ENCODE measurements at places on chromosomes 7 and 10. TPM values are rescaled to one million over a fixed set of nuclear protein-coding genes. Genes with fewer than 3 reads are reported as not detected.

DNA sequence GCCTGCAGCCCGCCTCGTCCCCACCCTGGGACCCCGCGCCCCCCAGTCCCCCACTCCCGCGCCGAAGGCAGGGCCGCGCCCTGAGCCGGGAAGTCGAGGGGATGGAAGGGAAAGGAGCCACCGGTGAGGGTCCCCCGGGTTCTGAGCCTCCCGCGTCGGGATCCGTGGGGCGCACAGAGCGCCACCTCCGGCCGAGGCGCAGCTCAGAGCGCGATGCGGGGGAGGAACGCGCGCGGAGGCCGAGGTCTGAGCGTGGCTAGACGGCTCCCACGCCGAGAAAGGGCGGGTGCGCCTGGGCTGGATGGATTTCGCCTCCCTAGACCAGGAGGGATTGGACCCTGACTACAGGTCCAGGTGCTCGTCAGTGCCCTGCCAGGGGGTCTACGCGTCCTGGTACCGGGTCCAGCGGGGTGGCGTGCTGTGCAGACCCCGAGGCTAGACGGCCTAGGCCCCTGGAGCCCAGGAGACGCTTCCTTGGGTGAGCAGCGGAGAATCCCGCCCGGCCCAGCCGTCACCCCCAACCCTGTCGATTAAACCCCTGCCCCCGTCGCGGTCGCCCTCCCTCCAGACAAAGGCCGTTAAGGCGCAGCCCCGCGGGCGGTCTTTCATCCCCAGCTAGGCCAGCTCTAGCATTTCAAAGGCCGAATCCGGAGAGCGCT lies 986 bp upstream of the PDGFA start:
- H3K4me3 ChIP-seq, result peak overlapping the region; percentile 55
- no peaks in the 10 kb centered on the region for H3K36me3 ChIP-seq
- peaks cover 33% of the 10 kb centered on the region for H3K27me3 ChIP-seq
- H3K27ac ChIP-seq, result no peak overlapping the region
- no peak for DNase-seq

Gene STEAP1
- polyA plus RNA-seq, result not detected

Gene FAM107B
- polyA plus RNA-seq, result 163 TPM

Gene TMEM176B
- not detected for polyA plus RNA-seq

DNA sequence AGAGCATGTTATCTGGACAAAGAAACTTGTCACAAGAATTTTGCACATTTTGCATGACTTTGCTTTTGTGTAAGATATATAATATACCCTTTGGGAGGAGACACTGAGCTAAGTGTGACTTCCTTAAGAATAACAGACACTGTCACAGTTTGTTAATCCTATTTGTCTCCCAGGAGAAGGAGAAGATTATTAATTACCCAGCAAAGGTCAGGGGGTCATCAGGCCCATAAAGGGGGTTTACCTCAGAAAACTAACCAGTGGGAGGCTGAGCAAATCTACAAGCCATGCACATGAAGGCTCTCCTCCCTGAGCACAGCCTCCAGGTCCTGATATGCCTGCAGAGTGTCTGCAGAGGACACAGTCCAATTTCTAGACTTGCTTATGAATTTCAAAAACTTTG lies 10.1 kb upstream of the MET start:
- no peak overlapping the region for H3K4me3 ChIP-seq
- no peaks in the 10 kb centered on the region for H3K4me1 ChIP-seq
- peaks cover 64% of the 10 kb centered on the region for H3K27me3 ChIP-seq
- H3K36me3 ChIP-seq, result no peaks in the 10 kb centered on the region

DNA sequence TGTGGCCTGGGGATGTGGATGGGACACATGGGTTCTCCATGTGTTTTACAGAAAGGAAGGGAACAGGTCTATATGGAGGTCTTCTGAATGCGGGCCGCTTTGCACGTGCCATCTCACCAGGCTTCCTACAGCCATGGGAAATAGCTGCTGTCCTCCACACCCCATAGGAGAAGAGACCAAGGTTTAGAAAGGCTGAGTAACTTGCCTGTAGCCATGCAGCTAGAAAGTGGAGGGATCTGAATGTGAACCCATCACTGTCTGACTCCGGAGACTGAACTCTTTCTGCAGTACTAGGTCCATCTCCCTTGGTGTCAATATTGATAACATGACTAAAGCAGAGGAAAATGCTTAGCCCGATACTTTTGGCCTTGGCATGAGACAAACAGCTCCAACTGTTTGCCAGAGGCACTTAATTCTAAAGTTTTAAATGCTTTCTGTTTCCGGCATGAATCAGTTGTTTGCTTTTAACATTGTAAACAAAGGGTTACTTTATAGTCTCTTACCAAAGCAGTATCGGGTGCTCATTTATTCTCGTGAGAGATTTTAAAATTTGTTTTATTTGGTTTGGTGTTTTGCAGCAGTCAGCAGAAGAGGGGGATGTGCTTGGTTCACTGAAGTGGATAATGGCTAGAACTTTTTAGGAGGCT lies 64.8 kb upstream of the LOXL4 start:
- peaks cover 8% of the 10 kb centered on the region for H3K4me1 ChIP-seq
- H3K27ac ChIP-seq, result no peak overlapping the region
- H3K36me3 ChIP-seq, result no peaks in the 10 kb centered on the region
- DNase-seq, result no peak
- no peak overlapping the region for H3K4me3 ChIP-seq
- peaks cover 4% of the 10 kb centered on the region for H3K27me3 ChIP-seq

DNA sequence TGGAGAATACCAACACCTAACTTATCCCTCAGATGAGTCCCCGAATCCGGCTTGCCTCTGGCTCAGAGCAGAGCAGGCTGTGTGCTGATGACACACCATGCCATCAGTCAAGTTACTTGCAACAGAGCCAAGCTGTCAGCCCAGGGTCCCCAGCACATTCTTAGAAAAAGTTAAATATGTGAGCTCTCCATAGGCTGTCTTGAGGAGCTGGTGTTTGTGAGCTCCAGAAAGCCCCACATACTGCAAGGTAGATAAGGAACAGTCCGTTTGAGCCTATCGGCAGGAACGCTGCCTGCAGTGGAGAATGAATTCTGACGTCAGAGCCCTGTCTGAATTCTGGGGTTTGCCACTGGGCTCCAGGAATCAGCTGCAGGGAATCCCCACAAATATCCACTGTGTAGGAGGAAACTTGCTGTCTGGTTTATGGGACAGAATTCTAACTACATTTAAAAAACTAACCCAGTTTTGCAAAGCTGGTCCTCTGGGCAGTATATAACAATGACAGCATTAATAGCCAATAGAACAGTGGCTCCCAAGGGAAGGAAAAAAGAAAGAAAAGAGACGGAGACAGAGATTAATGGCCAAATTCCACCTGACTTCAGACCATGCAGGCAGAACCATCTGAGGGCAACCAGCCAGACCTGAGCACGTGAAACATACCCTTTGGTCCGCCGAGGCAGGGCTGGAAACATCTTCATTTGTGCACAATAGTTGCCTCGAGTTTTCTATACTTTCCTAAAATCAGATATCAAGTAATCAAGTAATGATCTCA lies 3.6 kb downstream of the SFXN4 start:
- H3K36me3 ChIP-seq, result peaks cover 6% of the 10 kb centered on the region
- no peak for DNase-seq
- no peak overlapping the region for H3K4me3 ChIP-seq
- no peak overlapping the region for H3K27ac ChIP-seq

- DNase-seq, result no peak
- no peak overlapping the region for H3K27ac ChIP-seq
- H3K36me3 ChIP-seq, result no peaks in the 10 kb centered on the region
- H3K27me3 ChIP-seq, result peaks cover 4% of the 10 kb centered on the region
- no peaks in the 10 kb centered on the region for H3K4me1 ChIP-seq
- H3K4me3 ChIP-seq, result no peak overlapping the region
These were observed 186.6 kb upstream of the LYZL1 start for GRCh38 chr10:29102233-29102632.

Measured in naive B cell (primary cell).